ENCODE measurements at places on chromosomes 3 and 15.

DNA sequence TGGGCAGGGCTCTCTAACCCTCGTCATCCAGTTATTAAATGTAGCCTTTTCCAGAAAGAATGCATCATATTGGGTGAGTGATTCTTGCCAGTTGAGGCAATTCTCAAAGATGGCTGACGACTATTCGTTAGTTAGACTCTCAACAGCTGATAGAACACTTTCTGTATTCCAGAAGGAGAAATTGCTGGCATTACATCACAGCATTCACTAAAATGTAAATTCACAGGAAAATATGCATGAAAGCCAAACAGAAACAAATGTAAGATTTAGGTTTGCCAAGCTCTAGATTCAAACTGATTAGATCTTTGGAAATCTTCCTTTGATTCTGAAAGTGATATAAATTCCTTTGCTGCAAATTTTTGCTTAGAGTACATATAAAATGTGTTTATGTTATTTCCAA lies 1501.0 kb downstream of the SI start:
- DNase-seq: no peak

DNA sequence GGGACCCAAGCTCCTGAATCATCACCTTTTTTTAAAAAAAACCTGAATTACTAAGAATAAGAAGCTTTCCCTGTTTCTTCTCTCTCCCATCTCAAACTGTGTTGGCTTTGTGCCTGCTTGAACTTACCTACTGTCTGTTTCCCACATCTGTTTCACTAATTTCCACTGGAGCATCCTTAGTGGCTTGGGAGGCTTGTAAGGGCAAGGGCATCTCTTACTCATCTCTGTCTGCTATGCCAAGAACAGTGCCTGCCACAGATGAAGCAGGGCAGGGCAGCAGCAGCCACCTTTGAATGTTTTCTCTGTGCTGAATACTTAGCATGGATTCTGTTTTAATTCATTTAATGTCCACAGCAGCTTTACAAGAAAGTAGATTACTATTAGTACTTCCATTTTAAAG lies 42.3 kb downstream of the SNRK start:
- DNase-seq: no peak

DNA sequence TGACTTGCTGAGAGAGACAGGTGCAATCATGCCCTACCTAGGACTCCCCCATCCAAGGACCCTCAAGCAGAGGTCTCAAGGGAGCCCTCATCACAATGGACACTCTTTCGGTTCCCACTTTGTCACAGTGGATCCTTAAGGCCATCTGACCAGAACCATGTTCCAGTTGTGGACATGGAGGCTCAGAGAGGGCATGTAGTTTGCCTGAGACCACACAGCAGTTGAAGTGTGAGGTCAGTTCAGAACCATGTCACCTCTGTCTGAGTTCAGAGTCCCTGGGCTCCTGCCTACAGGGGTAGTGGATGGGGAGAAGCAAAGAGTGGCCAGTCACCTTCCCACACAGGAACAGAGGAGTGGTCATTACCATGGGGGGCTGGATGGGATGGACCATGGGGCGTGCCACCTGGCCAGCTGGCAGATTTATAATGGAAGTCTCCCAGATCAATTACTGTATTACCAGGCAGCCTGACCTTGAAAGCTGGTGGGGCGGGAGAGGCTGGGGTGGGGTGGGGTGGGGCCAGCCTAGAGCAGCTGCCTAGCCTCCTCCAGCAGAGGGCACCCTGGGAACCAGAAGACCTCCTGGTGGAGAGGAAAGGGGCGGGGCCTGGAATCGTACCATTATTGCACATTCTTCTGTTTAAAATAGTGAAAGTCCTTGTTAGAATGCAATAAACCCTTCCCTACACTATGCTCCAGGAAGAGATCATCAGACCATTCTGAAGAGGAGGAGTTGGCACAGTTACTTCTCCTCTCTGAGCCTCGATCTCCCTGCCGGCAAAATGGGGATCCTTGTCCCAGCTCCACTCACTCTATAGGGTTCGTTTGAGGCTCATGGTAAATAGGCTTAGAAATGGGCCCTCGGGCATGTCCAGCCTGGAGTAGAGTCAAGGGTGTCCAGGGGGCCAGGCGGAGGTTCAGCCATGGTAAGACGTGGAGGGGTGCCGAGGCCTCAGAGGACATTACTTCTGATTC lies 26.9 kb upstream of the LINGO1 start:
- no peak for DNase-seq

DNA sequence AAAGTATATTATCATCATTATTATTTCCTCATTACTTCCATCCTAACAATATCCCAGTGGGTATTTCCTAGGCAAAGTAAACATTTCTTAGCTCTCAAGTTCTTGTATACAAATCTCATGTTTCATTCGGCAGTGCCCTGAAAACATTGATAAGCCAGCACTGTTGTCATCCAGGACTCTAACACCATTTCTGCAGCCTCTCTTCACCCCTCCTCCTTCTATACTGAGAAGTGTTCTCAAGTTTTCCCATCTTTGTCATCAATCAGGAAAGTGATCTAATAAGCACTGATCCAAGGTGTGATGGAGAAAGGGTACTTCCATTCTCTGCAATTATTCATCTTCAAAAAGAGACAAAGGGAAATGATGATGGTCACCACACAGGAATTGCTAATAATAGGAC lies 168.4 kb upstream of the CCDC54 start:
- DNase-seq: no peak

DNA sequence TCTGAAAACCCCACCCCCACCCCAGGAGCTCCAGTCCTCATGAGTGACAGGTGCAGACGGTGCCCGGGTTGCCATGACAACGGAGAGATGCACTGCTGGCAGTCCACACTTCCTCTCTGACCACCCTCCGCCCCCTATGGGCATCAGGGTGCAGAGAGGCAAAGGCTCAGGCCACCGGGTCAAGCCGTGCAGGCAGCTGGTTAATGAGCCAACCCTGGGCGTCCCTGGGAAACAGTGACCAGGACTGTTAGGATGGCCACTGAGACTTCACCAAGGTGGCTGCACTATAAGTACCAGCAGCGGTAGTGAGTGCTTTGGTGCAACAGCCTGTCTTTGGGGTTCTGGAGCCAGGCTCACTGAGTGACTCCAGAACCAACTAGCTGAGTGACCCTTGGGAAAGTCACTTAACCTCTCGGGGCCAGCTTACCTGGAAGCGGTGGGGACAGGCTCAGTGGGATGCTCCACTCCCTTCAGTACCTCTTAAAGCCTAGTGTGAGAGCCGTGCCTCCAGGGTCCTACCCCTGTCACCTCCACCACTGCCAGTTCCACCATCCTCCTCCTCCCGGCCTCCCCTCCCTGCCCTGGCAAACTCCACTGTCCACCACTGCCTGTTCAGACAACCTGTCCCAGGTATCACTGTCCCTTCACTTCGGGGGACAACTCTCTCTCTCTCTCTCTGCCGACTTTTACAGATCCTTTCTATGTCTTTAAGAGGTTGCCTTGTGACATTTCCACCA lies 121.0 kb upstream of the PRR20G start:
- DNase-seq: no peak

DNA sequence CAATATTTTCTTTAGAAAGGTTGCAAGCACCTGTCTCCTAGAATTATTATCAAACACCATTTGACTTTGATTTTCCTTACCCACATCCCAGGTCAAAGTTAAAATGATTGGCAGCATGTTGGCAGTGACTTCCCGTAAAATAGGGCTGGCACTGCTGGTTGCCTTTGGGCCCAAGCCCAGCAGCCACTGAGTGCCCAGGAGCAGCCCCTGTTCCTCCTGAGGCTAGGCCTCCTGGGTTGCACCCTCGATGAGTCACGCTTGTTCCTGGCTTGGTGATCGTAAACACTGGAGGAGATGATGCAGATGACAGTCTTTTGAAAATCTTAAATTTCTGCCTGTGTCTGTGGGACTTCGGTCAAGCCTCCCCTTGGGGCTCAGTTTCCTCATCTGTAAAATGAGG lies 290.0 kb downstream of the TLE3 start:
- DNase-seq: no peak

DNA sequence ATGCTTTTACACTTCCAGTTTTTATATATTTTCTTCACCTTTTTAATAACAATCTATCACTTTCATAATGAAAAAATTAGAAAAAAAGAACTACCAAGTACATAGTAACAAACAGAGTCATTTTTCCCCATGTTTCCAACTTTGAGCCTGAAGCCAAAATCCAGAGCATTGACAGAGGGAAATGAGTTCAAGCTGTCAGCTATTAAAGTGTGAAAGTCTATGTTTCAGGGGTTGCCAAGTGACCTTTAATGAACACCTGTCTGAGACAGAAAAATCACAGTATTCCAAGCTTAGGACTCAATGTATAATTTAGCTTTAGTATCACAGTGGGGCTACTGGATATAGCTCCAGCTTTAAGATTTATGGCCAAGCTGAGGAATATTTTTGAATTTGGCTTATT lies 128.3 kb upstream of the GADL1 start:
- DNase-seq: no peak

- no peak for DNase-seq
These were observed 44.9 kb upstream of the PLXNA1 start for GRCh38 chr3:126937973-126938372.

DNA sequence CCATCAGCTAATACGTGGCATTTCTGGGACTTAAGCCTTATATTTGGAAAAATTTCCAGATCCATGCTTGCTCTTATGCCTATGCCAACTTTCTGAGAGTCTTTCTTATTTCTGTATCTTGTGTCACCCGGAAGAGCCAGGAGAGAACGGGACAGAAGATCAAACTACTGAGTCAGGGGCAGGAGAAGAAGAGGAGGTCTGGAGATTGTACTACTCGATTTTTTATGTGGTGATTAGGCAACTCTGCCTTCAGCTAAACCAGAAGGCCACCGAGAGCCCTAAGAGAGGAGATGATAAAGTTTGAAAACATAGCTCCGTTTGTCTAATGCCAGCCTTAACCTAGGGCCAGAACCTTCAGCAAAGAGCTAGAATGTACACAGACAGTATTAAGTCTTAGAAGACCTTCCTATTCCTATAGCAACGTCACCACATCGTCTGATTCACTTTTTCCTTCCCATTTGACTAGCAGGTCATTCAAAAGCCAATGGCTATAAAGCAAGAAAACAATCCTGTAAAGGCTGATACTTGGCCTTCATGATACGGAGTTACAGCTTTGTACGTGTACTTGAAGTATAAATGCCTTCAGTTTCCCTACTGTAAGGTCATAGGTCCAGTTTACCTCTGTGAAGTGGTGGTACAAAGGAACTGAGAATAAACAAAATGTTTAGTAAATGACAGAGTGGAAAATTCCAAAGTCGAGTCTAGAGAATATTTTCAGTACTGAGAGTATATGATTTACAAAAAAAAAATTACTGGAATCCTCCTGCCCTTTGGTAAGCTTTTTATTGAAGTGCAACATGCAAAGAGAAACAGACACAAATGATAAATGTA lies 96.1 kb upstream of the ICE2 start:
- no peak for DNase-seq

- no peak for DNase-seq
These were observed 72.5 kb downstream of the WWTR1 start for GRCh38 chr3:149585401-149585726.

DNA sequence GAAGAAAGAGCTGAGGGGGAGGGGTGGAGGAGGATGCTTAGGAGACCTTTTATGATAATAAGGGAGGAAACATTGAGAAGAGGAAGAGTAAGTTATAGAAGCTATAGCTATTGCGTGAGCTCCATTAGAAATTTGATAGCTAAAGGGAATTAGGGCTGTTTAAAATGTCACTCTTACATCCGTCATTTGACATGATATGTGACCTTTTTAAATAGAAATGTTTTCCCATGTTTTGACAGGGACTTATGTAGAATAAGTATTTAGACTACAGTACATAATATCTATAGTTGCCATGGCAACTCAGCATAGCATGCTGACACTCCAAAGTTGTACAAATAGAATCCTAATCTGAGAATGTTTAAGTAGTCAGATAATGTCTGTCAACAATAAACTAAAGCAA lies 19.2 kb downstream of the RAD51 start:
- no peak for DNase-seq

DNA sequence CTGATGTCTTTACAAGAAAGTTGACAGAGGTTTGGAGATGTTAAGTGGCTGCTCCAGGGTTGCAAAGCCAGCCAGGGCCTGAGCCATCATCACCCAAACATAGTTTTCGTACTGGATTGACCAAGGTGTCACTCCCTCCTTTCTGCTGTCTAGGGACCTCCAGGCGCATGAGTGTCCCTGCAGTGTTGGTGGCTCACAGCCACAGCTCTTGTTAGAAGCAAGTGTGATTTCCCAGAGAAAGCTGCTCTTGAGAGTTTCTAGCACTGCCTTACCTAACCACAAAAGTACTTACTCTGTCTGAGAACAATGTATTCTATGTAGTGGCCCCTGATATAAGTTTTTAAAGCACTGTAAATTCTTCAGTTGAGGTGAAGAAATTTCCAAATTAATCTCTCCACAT lies 144.1 kb downstream of the SOX2 start:
- DNase-seq: no peak

- no peak for DNase-seq
These were observed 107.2 kb upstream of the MME start for GRCh38 chr3:154972951-154973350.

DNA sequence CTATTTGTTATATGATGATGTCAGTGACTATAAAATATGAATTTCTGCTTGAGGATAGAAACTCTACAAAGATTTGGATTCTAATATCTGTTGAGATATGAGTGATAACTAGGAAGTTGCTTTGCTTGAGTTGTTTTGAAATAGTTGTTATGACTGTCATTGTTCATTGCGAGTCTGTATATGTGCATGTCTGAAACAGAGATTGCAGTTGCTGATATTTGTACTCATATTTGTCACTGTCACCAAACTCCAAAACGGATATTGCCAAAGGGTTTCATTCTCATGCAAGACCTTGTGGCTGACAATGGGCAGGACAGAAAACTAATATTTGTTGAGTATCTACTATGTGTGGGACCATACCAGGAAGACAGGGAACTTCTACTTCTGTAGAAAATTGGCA lies 240.2 kb downstream of the CD47 start:
- no peak for DNase-seq

DNA sequence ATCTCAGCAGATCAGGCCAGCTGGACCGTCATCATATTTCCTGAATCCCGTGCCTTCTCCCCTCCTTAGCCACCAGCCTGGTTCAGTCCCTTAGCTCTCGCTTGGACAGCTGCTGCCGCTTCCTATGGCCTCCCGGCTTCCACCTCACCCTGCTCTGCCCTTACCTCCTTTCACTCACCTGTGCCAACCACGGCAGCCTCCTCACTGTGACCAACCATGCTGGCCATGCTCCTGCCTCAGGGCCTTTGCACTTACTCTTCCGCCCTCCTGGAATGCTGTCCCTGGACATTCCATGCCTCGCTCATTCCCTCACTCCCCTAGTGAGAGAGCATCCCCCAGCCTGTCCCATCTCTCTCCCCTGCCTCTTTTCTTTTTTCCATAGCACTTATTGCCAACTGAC lies 19.2 kb downstream of the GRIP2 start:
- no peak for DNase-seq

DNA sequence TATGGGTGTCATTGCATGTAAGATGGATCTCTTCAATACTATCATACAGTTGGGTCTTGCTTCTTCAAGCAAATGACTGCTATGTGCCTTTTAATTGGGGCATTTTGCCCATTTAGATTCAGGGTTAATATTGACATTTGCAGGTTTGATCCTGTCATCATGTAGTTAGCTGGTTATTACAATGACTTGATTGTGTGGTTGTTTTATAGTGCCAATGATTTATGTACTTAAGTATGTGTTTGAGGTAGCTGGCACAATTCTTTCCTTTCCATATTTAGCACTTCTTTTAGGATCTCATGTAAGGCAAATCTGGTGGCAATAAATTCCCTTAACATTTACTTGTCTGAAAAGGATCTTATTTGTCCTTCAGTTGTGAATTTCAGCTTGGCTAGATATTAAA lies 267.5 kb downstream of the VGLL3 start:
- DNase-seq: no peak
